Stimulated activated CD8-positive, alpha-beta memory T cell treated with anti-CD3 and anti-CD28 coated beads, Interleukin-4, amount 100 ng/mL, for 1 hour (primary cell): ENCODE measurements at places on chromosomes 12 and 14.

GRCh38 chr14:85131226-85131922 is 398.6 kb upstream of the FLRT2 start:
- no peak for DNase-seq

DNA sequence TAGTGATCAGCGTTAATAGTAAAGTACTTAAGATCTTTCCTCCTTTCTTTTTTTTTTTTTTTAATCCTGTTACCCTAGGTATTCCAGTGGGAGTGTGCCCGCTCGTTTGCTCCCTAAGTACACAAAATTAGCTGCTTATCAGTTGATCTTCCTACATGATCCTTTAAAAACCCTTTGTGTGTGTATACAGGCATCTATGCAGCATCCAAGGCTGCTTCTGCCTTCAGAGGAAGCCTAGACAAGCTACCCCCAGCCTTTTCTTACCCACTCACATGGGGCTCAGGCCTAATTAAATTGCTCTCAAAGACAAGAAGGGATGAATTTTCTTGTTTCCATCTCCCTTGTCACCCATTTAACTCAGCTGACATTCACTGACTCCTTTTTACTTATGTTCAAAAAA is 343.4 kb upstream of the LMO3 start:
- DNase-seq, result no peak

DNA sequence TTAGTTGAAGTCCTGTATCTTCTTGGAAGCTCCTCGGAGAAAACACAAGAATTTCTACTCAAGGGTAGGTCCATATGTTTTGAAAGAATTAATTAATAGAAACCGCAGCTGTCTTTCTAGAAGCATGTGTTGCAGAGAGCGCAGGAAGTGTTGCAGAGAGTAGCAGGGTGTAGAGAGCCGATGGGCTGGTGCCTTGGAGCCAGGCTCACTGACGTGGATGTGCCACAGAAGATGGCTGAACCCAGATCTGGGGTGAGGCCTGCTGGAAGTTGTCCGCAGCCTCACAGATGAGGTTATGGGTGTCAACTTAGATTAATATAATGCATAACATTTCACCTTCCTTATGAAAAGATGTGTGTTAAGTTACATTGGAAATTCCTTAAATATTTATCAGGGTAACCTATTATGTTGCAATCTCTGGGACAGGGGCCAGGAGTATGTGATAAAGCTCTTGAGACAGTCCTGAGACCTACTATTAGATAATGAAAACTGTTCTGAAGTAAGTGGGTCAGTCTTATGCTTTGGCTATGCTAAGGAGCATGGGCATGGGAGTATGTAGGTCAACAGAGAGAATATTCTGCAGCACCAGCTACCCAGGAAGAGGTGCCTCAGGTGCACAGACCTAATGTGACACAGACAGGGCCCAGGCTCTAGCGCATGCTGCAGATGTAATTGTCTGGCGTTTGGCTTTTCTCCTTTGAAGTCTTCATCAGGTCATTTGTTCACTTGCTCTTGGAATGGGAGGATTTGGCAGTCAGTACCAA is 973.3 kb downstream of the BCL11B start:
- no peak for DNase-seq

GRCh38 chr12:27500546-27500945 is 23.5 kb upstream of the PPFIBP1 start:
- no peak for DNase-seq

- no peak for DNase-seq
These were observed 291.3 kb upstream of the ATP2B1 start for GRCh38 chr12:89999699-90000505.

DNA sequence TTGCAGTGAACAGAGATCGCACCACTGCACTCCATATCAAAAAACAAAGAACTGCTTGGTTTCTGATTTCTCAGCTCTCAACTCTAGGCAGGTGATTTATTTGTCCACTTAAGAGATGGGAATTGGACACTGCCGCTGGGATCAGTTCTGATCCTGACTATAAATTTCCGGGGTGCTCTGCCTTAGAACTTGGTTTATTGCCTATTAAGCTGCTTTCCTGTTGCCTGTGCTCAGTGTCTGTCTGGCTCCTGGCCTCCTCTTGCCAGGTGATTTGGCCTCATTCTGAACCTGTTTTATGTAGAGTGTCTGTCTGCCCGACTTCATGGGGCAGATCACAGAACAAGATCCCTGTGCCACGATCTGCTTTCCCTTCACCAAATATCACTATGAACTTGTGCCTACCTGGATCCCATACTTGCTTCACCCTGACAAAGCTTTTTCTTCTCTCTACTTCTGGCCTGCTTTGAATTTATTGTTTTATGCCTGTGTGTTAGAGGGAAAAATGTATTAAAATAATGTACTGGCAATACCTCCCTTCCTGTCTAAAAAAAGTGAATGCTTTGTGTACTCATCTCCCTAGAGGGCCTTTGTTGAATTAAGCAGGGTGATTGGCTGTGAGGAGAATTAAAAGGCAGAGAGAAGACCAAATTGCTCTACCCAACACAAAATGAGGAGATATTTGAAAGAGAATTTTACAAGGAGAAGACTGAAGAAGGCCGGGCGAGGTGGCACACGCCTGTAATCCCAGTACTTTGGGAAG is 27.6 kb downstream of the CDKN1B start:
- no peak for DNase-seq

DNA sequence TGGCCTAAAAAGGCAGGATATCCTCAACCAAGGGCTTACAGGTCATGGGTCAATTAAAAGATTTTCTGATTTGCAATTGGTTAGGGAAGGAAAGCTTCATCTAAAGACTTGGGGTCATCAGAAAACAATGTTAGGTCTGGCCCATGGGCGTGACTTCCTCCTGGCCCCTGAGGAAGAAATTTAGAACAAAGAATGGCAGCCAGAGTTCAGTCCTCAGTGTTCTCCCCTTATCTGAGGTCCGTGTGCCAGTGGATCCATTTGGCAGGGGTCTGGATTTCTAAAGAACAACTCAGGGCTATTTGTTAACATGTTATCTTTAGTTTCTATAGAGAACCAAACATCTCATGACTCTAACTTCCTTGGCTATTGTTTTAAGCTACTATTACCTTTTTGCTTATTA is 27.8 kb upstream of the NFYB start:
- no peak for DNase-seq

- DNase-seq, result no peak
These were observed 303.6 kb downstream of the CEP128 start for GRCh38 chr14:80637756-80638619.

- no peak for DNase-seq
These were observed 370.4 kb downstream of the NPAS3 start for GRCh38 chr14:33309106-33309505.
